Fibroblast of pulmonary artery (primary cell): ENCODE measurements at places on chromosomes 7 and 10.
A peak's percentile ranks its signal among the peaks of the same experiment; 100 is the strongest.

GRCh38 chr10:56316603-56317002 lies 44.5 kb downstream of the ZWINT start:
- DNase-seq: no peak

GRCh38 chr10:78349165-78349516 lies 315.5 kb downstream of the RPS24 start:
- DNase-seq: no peak

GRCh38 chr7:25493805-25494366 lies 265.6 kb upstream of the NPVF start:
- no peak for DNase-seq

GRCh38 chr7:48158404-48158803 lies 12.9 kb upstream of the ABCA13 start:
- DNase-seq: no peak

DNA sequence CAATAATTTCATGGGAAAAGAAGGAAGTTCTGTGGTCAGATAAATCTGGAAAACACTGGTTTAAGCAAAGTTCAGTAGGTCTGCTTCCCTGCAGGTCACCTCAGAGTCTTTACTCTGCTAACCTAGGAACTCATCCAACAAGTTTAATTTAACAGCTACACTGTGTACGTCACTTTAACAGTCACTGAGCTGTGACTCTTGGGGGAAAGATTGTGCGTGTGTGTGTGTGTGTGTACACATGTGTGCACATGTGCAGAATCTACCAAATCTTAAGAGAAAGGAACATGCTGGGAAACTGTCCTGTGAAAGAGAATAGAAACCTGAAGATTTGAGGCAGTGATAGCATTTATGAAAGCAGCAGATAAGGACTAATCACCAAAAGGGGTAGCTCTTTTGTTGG lies 62.6 kb downstream of the IKZF1 start:
- no peak for DNase-seq

DNA sequence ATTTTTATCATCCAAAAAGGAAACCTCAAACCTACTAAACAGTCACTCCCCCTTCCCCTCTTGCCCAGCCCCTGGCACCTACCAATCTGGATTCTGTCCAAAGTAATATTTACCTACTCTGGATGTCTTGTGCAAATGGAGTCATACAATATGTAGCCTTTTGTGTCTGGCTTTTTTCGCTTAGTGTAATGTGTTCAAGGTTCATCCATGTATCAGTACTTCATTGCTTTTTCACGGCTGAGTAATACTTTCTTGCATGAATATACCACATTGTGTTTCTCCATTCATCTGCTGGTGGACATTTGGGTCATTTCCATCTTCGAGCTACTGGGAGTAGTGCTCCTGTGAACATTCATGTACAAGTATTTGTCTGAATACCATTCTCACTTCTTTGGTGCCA lies 113.6 kb downstream of the EEPD1 start:
- DNase-seq: no peak

GRCh38 chr10:27784272-27784671 lies 38.7 kb upstream of the MKX start:
- DNase-seq: no peak

- DNase-seq: no peak
These were observed 7.0 kb downstream of the NPC1L1 start for GRCh38 chr7:44534087-44534486.

DNA sequence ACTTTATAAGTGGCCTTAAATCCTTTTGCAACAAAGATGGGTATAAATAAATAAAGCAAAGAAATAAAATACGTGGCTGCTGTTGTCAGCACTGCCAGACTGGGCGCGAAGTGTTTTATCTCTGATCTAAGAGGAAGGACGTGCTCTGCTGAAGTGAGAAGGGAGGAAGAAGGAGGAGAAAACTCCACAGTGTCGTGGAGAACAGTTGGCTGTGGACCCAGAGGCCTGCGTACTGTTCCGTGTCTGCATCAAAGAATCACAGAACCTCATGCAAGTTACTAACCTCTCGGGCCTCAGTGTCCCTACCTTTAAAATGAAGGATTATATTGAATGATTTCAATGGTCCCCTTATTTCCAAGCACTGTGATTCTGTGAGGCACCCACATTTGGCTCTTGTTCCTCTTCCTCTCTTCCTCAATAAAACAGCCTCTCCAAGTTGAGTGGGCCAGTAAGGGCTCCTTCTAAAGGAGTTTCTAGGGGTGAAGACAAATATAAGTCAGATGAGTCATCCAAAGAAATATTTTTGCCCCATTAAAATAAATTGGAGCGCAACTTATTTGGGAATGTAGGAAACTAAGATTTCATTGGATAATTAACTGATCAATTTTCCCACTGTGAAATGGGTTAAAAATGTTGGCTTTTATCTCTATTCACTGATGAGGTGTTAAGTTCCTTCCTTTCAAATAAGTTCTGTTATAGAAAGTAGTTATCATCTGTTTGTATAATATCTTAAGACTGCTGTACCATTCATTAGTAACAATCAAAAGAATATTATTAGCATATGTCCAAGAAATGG lies 126.9 kb upstream of the EFCAB10 start:
- DNase-seq: no peak

- no peak for DNase-seq
These were observed 93.5 kb downstream of the PAXIP1 start for GRCh38 chr7:154909241-154910105.

DNA sequence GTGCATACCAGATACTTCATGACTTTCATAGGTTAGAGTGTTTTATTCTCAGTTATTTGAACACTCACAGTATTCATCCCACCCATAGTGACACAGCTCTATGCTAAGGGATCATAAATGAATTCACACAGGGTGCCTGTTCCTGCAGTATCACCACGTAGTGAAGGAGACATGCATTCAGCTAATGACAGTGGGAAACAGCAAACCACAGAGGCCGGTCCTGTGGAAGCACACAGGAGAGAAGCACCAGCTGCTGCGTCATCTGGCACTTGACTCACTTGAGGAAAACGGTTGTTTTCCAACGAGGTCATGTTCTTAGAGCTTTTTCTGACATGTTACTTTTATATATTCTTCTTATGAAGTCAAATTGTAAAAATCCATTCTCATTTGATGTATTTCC lies 73.0 kb downstream of the UBE3C start:
- peak; percentile 64 for DNase-seq

DNA sequence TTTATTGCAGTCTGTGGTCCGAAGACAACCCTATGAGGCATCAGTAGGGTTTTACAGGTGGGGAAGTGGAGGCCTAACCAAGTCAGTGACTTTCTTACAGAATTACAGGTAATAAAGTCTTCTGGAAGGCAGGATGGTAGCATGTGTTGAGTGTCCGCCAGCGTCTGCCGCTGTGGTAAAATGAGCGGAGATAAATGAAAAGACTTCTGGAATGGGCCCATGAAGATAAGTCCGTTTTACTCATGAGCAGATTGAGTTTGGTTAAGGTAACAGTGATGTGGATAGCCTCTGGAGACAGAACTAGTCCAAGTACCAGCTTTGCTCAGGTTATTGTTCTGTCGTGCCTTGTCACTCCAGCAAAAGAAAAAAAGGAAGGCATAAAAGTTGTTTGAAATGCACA lies 966 bp downstream of the FBH1 start:
- DNase-seq: peak; percentile 15
